CD4-positive, alpha-beta T cell treated with Interleukin-2 at 100 ng/mL for 4 hours (primary cell): ENCODE measurements at places on chromosomes 7 and 10.

GRCh38 chr7:142414135-142414534 is 156.3 kb upstream of the PRSS58 start:
- DNase-seq = no peak

- DNase-seq = no peak
Observed at GRCh38 chr10:70317272-70317942, 33.6 kb upstream of the NPFFR1 start.

DNA sequence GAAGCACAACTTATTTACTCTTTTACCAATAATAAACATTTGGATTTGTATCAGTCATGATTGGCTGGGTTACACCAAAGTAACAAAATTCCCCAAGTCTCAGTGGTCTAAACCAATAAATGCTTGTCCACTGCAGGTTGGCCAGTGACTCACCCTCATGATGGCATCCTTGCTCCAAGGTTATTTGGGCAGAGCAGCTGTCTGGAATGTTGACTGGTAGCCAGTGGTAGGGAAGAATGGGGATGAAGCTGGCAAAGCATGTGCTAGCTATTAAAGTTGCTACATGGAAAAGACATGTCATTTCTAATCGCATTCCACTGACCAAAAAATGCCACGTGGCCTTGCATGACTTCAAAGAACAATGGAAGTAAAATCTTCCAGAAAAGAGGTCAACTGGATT is 1168.7 kb upstream of the CELF2 start:
- no peak for DNase-seq

DNA sequence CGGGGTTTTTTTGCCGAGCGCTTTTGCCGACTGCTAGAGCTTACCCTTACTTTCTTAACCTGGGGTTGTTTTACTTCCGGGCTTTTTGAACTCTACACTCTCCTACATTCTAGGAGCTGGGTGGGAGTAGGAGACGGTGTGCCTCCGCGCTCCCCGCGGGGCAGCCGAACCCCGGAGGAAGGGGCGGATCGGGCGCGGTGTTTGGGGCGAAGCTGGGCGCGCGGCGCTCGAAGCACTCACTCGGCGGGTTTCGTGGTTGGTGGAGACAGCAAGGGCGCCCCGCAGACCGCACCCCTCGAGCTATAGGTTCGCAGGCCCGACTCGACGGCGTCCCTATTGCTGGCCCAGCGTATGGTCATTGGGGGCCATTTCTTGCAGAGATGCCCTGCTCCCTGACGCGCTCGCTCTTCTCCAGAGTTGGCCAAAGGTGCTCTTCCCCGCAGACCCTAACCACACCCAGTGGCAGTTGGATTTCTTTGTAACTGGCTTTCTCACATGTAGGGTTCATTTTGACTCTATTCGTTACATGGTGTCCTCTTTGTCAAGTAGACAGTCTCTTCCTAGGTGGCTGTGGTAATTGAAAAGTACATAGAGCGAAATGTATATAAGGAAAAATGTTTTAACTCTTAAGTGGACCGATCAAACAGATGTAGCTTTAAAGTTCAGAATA is 364 bp downstream of the ZNF518A start:
- DNase-seq = peak; percentile 78

DNA sequence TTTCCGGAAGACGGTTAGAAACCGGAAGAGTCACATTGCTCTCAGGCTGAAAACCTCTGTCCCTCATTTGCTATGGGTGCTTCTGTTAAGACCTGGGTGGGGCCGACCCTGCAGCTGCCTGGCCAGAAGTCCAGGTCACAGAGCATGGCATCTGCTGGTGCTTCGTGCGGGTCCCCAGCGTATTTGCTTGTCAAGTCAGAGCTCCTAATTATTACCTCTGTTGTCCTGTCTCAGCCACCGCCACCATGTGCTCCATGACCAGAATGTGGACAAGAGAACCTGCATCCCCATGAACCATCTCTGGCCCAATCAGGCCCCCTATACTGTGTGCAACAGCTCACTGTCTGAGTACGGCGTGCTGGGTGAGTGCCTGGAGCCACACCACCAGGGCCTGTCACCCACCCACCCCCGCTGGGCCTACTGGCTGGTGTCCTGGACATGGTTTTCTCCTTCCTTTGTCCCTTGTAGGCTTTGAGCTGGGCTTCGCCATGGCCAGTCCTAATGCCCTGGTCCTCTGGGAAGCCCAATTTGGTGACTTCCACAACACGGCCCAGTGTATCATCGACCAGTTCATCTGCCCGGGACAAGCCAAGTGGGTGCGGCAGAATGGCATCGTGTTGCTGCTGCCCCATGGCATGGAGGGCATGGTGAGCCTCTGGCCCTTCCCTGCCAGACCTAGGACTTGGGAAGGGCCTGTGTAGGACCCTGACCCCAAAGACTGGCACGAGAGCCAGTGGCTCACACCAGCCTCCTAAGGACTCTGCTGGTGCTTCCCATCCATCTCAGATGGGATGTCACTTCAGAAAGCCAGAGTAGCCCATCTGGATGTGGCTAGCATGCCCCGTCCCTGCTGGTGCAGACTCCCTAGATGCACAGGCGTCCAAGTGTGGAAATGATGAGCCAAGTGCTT is 51.3 kb upstream of the ZMIZ2 start:
- no peak for DNase-seq

- DNase-seq = no peak
Observed at GRCh38 chr7:2384354-2385243, 18.8 kb upstream of the CHST12 start.

DNA sequence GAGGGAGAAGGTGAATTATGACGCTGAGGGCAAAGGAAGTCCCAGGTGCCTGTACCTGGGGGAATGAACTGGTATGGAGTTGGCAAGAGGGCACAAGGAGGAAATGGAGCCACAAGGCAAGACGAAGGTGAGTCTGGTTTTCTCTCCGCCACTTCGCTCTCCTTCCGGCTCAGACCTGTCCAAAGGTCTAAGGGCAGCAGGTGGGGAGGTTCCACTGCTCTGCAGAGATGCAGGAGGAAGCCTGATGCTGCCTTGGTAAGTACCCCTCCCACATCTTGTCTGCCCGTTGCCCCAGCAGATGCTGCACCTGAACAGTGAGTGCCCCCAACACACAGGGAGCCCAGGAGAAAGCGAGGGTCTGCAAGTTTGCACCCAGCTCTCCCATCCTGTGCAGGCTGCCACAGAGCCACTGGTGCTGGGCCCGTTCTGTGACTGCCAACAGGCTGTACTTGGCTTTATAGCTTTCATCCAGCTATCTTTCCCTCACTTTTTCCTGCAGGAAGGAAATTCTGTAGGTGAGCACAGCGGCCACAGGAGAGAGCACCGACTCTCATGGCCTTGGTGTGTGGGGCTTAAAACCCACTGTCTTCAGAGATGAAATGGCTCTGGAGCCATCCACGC is 235.2 kb downstream of the COBL start:
- no peak for DNase-seq

GRCh38 chr7:30681815-30682211 is 443 bp downstream of the CRHR2 start:
- no peak for DNase-seq

DNA sequence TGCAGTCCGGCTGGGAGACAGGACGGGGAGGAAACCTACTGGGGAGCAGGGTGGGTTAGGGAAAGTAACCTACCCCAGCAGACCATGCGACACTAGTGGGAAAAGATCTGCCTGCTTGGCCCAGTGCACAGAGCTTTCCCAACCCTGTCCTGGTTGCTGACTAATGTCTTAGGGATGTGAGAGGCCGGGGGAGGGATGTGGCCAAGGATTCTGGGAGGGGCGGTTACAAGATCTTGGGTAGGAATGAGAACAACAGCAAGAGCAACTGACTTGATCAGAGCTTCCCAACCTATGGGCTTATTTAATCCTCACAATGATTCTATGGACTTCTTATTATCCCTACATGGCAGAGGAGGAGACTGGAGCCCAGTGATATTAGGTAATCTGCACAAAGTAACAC is 24.0 kb upstream of the EIF5AL1 start:
- DNase-seq = no peak

DNA sequence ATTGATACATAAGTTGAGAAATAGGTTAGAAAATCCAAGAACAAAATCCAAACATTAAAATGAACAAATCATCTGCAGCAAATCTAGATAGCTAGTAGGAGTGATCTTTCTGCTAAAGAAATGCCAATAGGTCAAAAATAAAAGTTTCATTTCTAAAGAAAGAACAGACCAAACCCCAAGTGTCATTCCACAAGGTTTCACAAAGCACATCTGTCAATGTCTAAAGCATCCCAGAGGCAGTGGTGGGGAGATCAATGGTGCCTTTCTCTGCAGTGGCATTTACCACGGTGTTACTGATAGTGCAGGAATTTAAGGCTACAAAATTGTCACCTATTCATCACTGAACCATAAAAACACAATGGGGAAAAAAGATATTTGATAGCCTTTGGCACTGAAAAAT is 147.9 kb downstream of the PARD3 start:
- DNase-seq = no peak

GRCh38 chr10:78718032-78718572 is 350.7 kb upstream of the ZMIZ1 start:
- no peak for DNase-seq

GRCh38 chr7:11232462-11232861 is 258.8 kb downstream of the PHF14 start:
- DNase-seq = no peak

- no peak for DNase-seq
Observed at GRCh38 chr10:96996275-96996965, 164.3 kb downstream of the LCOR start.

- no peak for DNase-seq
Observed at GRCh38 chr10:21534280-21534586, 201 bp downstream of the MLLT10 start.

GRCh38 chr10:76070916-76071315 is 639.5 kb downstream of the LRMDA start:
- DNase-seq = no peak

DNA sequence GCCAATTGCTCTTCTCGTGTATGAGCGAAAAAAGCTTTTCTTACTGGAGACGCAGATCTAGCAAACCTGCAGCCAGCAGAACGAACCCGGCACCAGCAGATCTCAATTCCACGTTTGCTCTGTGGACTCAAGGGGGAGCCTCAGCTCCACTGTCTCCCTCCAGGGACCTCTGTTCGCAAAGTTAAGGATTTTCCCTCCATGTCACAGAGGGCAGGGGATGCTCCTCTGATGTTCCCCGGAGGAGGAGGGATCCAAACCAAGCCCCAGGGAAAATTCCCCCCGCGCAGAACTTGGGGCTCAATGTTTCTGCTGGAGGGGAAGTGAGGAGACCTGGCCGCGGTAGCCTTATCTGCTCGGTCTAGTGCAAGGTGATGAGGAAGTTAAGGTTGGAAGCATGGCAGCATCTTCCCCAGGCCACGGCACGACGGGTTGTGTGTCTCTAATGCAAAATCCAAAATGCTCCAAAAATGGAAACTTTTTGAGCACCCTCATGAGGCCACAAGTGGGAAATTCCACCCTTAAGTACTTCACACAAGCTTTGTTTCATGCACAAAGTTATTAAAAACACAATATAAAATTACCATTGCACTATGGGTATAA is 9.0 kb downstream of the IQCE start:
- no peak for DNase-seq

- DNase-seq = peak; percentile 54
Observed at GRCh38 chr7:142516038-142516501, 233.2 kb upstream of the PRSS1 start.

GRCh38 chr10:116780691-116781205 is 38.4 kb upstream of the HSPA12A start:
- DNase-seq = no peak

DNA sequence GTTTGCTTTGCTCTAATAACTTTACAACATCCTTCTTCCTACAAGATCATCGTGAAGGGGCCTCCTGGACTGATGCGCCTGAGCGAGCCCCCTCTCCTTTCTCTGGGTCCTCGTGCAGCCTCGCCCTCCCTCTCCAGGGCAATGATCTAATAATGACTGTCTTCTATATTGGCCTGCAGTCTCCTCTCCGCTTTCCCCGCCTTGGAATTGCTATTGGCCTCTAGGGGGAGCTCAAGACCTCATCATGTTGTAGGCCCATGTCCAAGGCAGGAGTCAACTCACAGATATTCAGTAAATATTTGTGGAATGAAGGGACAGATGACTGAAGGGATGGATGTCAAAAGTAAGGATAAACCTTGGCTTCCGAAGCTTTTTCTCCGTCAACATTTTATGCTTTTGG is 1180.3 kb downstream of the TYW1 start:
- no peak for DNase-seq

DNA sequence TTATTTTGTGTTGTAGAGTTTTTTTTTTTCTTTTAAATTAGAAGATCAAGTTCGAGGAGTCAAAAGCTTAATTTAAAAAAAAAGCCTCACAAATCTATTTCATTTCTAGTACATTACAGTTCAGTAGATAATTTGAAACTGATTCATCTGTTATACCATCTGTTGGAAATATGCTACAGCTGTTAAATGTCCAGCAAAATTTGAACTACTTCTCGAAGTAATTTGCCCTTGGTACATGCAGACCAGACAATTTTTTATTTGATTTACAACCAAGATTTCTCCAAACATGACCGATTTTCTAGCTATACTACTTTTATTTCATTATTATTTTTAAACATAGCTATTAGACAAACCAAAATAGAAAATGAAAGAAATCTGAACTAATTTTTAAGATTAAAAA is 647.9 kb downstream of the CNTNAP2 start:
- no peak for DNase-seq

GRCh38 chr10:62130948-62131347 is 137.7 kb downstream of the RTKN2 start:
- no peak for DNase-seq

- peak; percentile 88 for DNase-seq
Observed at GRCh38 chr7:102433219-102434038, at the start of gene ORAI2. Gene ORAI2, plus strand, starts transcription at chr7:102433575. Its CDS starts 5,382 bp downstream, at chr7:102438957.

DNA sequence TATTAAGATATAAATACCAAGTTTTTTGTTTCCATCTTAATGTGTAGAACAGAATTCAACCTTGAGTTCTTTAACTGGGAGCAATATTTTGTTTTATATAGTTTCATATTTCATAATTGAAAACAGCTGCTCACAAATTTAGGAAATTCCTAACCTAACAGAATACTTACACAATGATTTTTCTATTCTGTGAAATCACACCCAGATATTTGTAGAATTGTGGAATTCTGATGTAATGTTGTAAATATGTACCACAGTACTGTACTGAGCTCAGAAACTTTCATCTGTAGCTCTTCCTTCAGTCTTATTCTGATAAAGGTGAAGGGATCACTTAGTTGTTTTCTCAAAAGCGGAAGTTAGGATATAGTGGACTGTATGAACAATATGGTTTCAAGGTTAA is 143.4 kb upstream of the GLI3 start:
- no peak for DNase-seq

- peak; percentile 43 for DNase-seq
Observed at GRCh38 chr10:96671211-96671890, 49.0 kb downstream of the PIK3AP1 start.

DNA sequence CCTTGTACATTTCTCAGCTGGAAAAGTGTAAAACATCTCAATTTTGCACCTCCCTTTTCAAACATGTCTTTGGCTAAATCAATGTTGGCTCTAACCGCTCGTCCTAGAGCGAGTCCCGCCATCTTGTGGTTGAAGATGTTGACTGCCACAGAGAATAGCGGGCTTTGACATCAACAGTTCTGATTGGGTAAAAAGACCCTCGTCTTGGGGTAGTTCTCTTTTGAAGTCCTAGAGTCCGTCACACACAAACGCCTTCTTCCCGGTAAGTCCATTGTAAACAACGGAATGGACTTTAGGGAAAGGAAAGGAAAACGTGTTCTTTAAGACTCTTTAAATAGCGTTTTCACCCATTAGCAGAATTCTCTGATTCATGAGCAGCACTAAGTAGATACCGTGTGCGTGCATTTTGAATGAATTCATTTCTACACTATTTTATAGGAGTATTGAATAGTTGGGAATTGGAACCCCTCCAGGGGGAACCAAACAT is 452 bp upstream of the RPP30 start:
- DNase-seq = peak; percentile 51

GRCh38 chr7:130982160-130982638 is 248.2 kb upstream of the KLF14 start:
- peak; percentile 72 for DNase-seq
